ENCODE measurements at places on chromosomes 1 and 21.
A peak's percentile ranks its signal among the peaks of the same experiment; 100 is the strongest.

DNA sequence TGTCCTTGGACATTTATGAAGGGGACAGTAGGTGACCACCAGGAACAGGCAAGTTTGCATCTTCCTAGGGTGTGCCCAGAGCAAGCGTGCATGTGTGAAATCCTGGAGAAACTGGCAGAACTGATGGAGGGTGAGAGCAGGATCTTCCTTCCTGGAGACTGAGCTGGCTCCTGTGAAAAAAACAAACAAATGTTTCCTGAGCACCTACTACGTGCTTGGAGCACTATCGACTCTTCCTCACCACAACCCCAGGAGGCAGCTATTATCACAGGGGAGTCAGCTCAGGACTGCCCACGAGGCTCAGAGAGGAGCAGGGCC lies 1.5 kb upstream of the EDN2 start:
- DNase-seq = no peak

- no peak for DNase-seq
Observed at GRCh38 chr1:205351984-205352713, 4.6 kb downstream of the KLHDC8A start.

- DNase-seq = no peak
Observed at GRCh38 chr1:14616632-14617396, 18.3 kb downstream of the KAZN start.

GRCh38 chr21:46562472-46562871 lies 42.4 kb downstream of the S100B start:
- no peak for DNase-seq

GRCh38 chr1:41842326-41842725 lies 76.4 kb downstream of the HIVEP3 start:
- no peak for DNase-seq

DNA sequence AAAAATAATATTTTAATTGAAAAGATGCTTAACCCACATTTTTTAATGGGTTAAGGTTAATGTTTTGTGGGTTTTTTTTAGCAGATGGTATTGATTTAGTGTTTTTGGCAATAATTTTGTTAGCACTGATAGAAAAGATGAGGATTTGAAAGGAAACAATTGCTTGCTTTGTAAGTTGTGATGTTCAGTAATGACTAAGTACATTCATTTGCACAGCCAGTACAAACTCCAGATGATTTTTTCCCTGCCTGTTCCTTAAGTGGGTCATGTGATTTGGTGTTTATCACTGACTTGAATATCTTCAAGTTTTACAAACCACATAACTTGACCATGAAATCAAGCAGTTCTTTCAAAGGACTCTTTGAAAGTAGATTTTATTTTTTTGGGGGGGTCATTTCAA lies 15.0 kb downstream of the DISP1 start:
- DNase-seq = no peak

DNA sequence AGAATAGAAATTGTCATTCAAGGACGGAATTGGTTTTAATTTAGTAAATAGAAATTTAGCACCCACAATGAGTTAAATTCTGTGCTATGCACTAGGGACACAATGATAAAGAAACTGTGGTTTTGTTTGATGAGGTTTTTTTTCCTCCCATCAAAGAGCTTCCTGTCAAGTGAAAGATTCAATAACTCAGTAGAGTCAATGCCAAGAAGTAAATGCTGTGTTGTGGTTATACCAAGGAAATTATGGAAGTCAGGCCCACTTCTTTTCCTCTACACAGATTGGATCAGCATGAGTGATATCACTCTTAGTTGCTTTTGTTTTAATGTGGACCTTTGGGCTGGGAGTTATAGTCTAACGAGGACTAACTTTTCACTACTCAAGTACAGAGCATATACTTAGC lies 1269.6 kb upstream of the ADGRL2 start:
- DNase-seq = no peak

GRCh38 chr1:55233145-55233777 lies 18.1 kb upstream of the USP24 start:
- no peak for DNase-seq

DNA sequence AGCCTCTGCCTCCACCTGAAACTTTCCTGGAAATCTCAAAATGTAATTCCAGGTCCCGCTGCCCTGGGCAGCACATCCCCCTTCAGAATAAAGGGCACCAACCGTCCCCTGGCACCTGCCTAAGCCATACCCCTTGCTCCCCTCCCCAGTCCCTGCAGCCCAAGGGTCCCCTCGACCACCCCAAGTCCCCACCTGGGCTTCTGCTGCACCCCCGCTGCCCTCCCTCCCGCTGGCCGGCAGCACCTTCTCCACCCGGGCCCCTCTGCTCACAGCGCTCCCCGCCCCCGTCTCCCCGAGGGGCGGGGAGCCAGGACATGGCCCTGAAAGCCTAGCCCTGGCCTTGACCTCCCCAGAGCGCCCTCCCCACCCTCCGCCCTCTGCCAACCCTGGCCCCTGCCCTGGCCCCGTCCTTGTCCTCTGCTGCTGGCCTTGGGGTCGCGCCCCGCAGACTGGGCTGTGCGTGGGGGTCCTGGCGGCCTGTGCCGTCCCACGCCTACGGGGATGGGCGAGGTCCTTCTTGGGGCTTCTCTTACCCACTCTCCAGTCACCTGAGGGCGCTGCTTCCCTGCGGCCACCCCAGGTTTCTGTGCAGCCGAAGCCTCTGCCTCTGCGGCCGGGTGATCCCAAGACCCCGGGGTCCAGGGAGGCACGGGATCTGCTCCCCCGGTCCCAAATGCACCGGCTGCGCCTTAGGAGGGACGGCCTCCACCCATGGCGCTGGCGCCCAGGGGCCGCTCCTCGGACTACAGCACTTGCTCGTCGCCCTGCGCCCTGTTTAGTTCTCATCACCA lies 41.7 kb downstream of the WDR4 start:
- DNase-seq = no peak

DNA sequence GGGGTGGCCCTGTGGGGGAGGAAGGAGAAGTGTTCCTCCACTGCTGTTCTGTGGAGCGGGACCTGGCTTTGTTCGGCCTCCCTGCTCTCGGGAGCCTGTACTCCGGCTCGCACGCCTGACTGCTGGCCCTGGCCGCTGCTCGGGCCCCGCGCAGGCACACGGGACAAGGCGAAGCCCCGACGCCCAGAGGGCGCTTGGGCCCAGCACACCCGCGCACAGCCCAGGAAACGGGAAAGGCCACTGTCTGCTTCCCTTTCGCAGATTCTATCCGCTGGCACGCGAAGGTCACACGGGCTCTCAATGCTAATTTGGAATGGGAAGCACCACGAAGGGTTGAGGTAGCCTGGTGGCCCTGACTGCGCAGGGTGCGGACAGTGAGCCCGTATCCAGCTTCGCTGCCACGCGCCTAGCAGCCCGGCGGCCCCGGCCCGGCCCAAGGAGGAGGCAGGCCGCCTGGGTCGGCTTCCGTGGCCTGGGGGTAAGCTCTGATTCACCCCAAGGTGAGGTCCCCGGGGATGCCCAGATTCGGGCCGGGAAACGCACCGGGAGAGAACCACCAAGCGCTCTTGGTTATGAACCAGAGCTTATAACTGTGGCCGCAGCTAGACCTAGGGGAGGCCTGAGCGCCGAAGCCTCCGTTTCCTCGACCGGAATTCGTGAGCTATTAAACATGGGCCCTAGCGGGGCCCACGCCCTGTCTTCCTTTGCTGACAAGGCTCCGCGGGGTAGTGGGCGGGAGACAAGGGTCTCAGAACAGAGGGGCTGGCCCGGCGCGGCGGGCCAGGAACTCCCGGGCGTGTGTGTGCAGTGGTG lies 19.7 kb upstream of the TBX15 start:
- DNase-seq = no peak

DNA sequence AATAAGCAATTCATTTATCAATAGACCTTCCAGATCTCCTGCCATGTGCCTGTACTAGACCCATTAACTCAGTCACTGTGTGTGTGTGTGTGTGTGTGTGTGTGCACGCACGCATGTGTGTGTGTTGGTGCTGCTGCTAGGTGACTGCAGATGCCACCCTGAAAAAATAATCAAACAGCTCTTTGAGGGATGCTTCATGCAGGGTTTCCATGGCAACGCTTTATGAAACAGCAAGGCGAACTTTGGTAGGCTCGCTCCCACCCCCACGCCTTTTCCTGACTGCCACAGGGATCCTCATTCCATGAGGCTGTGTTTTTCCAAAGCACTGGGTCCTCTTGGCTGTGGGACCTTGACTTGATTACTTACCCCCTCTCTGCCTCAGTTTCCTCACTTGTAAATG lies 94.0 kb downstream of the HMGB4 start:
- DNase-seq = no peak

DNA sequence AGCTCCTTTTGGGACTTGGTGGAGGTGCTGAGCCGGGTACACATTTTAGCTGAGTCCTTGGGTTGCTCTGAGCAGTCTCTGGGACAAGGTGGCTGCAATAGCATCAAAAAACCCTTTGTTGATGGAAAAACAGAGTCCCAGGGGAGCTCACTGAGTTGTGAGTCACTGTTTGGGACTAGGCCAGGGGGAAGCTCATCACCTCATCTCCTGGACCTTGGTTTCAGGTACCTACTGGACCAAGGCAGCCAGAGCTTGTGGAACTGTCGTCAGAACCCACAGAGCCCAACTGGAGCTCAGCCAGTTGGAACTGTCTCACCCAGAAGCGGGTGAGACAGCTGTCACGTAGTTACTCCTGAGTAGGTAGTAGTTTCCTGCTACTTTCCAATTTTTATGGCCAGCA lies 146.7 kb downstream of the HLX start:
- DNase-seq = no peak

GRCh38 chr1:169951108-169951507 lies 57.4 kb upstream of the SCYL3 start:
- DNase-seq = no peak

- DNase-seq = peak; percentile 77
Observed at GRCh38 chr1:67561704-67562113, 123.3 kb upstream of the GADD45A start.

DNA sequence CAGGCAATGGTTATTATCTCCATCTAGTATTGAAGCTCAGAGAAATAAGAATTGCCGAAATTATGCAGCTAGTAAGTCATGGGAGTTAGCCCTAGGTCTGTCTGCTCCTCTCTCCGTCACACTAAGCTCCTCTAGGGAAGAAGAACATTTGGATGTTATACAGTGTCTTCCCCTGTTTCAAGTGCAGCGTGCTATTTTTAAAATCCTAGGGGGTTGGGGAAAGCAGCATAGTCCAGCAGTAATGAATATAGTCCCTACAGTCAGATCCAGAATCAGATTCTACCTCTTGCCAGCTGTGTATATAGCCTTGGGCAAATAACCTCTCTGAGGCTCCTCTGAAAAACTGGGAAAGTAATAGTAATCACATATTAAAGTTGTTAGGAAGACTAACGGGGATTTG lies 44.5 kb upstream of the OSBPL9 start:
- no peak for DNase-seq
